Foreskin keratinocyte (primary cell): ENCODE measurements at places on chromosomes 11 and 22. TPM values are rescaled to one million over a fixed set of nuclear protein-coding genes. Genes with fewer than 3 reads are reported as not detected.

DNA sequence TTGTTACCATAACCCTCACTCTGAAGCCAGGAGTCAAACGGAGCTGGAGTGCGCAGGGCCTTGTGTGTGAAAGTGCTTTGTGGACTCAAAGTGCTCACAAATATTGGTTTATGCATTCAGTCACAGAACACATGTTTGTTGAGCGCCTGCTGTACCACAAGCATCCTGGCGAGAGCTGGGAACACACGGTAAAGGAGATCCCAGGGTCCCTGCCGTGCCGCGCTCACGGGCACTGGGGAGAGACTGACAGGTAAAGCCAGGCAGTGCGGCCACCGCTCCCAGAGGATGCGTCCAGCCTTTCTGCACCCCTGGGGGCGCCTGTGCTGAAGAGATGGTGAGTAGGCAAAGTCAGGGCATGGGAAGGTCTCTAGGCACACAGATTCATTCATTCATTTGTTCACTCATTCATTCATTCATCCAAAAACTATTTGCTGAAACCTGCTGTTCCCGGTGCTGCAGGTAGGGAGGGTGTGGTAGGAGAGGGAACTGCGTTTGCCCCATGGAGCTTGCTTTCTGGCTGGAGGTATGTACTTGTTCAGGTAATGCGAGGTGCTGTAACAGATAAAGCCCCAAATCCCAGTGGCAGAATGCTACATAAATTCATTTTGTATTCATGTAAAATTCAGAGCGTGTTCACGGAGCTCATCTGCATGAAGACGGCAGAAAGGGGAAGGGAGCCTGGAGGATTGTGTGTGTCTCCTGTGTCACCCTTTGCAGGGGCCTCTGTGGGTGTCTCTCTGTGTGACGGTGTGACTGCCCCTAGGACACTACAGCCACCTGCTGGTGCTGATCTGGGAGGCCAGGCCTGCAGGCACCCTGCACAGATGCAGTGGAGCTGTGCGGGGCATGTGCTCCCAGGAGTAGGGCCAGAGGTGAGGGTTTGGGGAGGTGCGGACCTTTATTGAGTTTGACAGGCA, 167.0 kb upstream of the B3GAT1 start:
- no peak for DNase-seq

DNA sequence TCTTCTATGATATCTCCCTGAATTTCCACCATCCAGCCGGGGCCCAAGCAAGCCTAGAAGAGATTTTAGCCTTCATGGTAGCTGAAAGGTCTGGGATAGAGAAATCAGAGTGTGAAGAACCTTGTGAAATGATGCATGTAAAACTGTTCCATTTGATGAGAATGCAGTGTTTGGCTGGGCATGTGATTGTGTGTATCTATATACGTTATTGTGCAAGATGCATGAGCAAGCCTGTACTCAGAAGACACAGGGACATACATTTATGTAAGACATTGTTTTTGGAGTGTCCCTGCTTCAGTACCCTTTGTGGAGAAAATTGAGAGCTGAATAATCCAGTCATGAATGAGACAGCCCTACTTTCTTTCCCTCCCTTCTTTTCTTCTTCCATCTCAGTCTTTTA, 15.2 kb upstream of the OR52K2 start:
- DNase-seq: no peak

DNA sequence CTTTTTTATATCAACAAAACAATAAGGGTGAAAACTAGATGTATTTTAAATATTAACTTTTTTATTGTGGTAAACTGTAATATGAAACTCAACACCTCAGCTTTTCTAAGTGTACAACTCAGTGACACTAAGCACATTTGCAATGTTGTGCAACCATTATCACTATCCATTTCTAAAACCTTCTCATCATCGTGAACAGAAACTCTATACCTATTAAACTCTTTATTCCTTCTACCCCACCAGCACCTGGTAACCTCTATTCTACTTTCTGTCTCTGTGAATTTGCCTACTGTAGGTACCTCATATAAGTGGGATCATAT, 9.4 kb downstream of the HORMAD2 start:
- DNase-seq: no peak

DNA sequence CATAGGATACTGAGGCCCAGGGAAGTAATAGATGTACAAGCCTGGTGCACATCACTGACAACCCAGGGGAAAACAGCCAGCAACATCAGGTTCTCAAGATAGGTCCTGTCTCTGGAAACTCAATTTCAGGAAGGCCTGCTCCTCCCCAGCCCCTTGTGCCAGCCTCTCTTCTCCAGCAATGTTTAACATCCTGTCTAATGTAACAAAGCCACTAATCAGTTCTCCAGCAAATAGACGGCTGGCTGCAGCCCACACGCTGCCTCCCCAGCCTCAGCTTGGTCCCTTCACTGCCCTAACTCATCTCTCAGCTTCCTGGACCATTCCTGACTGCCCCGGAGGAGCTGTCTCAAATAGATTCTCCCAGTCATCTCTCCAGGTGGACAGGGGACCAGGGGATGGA, 37.8 kb downstream of the RPL27A start:
- no peak for DNase-seq

- DNase-seq: no peak
These were observed 45.3 kb upstream of the SMIM38 start for GRCh38 chr11:69110451-69110850.

GRCh38 chr11:8015753-8016239, 28.7 kb downstream of the EIF3F start:
- no peak for DNase-seq

Gene PATE1
- polyA plus RNA-seq: not detected in 2 replicates

- peak; percentile 62 for DNase-seq
These were observed 28.4 kb downstream of the RASD2 start for GRCh38 chr22:35568751-35569739.

DNA sequence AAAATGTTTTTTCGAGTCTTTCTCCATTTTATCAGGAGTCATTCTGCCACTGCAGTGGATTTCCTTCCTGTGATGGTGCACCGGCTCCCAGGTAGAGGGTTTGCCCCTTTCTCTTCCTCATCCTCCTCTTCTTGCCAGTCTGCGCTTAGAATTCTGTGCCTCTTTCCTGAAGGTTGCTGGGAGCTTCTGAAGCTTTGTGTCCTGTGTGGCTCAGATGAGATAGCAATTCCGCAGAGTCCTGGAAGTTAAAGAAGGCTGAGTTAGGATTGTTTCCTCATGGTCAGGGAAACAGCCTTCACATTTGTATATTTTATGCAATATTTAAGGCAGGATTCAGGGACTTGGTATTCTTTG, 264 bp downstream of the BCO2 start:
- DNase-seq: no peak

Gene OR51E2
- polyA plus RNA-seq: not detected in 2 replicates
